ENCODE measurements at places on chromosomes 6 and 20.

- no peak for DNase-seq
Observed at GRCh38 chr20:15056246-15056645, 718.8 kb upstream of the FLRT3 start.

DNA sequence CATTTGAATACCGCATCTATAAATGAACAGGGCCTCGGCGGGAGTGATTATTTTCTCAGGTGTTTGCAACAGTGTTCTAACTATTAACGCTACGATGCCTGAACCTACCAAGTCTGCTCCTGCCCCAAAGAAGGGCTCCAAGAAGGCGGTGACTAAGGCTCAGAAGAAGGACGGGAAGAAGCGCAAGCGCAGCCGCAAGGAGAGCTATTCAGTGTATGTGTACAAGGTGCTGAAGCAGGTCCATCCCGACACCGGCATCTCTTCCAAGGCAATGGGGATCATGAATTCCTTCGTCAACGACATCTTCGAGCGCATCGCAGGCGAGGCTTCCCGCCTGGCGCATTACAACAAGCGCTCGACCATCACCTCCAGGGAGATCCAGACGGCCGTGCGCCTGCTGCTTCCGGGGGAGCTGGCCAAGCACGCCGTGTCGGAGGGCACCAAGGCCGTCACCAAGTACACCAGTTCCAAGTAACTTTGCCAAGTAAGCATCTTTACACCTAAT is 70.9 kb downstream of the HFE start:
- DNase-seq = no peak

DNA sequence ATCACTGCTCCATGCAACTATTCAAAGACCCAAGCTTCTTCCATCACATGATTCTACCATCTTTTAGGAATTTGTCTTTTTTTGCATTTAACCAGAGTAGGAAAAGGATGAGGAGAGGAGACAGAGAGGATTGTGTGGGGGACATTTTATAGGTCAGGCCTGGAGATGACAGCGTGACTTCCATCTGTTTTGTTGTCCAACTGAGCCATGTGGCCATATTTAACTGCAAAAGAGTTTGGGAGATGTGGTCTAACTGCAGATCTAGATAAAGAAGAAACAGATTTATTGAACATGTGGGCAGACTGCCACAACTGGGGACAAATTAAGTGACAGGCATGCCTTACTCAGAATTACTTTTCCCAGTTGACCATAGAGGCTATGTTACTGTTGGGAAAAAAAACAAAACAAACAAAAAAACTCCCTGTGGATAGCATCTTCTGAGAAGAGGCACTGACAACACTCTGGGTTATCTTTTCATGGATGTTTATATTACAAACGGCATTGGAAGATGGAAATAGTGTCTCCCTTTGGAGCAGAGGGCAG is 18.9 kb upstream of the MOCS1 start:
- DNase-seq = no peak

DNA sequence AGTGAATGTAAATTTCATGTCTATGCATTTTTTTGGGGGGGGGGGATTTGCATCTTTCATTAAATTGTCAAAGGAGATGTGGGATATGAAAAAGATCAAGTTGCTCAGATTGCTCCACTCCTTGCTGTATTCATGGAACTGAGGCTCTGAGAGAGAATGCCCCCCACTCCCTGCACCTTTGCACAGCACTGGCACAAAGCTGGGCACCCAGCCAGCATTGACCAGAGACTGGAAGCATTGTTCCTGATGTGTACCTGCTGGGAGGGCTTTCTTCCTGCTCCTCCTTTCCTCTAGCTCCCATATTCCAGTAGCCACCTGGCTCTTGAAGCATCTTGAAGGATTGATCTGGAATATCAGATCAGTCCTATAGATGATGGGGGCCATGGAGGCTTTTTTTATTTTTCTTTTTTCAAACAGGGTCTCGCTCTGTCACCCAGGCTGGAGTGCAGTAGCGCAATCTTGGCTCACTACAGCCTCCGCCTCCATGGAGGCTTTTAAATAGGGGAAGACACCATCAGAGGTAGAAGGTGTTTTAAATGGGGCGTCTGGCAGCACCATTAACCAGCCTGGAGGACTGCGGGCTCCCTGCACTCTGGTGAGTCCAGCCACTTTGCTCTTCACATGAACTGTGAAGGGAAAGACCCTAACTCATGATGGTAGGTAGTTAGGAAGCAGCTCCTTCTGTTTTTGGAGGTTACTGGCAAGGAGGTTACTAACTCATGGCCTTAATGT is 10.9 kb downstream of the DUSP15 start:
- DNase-seq = no peak

DNA sequence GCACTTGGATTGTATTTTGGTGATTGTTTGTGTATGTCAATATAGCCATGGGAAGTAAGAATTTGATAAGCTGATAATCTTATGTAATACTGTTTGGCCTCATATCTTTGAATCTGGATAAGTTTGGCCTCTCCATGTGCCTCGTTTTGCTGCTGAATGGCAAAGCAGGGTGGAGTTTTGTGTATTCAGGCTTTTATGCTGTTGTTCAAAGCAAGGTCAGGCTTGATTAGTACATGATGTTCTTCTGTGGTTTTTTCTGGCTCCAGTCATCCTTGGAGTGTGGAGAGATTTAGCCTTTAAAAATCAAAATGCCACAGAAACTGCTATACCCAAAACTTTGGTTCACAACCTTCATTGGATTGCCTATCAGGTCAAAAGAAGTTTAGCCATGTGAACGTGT is 728.9 kb upstream of the GJE1 start:
- DNase-seq = no peak

GRCh38 chr6:55676736-55677135 is 97.7 kb upstream of the HMGCLL1 start:
- no peak for DNase-seq

DNA sequence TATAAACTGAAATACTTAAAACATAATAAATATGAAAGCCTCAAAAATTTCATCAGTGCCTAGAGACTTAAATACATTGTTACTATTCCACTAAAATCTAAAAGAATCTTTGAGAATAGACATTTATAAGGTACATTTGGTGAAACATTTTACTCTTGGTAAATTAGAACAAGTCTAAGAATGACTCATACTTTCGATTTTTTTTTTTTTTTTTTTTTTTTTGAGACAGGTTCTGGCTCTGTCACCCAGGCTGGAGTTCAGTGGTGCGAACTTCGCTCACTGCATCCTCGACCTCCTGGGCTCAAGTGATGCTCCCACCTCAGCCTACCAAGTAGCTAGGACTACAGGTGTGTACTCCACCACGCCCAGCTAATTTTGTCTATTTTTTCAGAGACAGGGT is 6.4 kb downstream of the FUCA2 start:
- DNase-seq = no peak

- DNase-seq = no peak
Observed at GRCh38 chr20:41299899-41300298, 17.6 kb downstream of the ZHX3 start.

DNA sequence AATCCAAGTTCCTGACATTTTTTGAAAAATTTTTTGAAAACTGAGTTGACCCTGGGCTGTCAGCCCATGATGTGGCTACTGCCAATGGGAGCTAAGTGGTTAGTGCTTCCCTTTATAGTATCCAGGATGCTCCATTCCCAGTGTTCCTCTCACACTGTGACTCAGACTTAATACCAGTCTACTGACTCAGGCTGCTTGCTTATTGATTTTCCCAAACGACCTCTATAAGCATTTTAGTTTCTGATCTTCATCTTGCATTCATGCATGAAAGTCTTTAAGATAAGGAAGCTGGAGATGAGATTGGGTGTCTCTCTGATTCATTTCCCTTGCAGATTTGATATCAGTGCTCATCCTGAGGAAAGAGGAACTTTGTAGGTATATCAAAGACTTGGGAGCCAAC is 560.0 kb downstream of the TBC1D32 start:
- peak; percentile 8 for DNase-seq

- no peak for DNase-seq
Observed at GRCh38 chr6:163780994-163781393, 366.5 kb downstream of the QKI start.

DNA sequence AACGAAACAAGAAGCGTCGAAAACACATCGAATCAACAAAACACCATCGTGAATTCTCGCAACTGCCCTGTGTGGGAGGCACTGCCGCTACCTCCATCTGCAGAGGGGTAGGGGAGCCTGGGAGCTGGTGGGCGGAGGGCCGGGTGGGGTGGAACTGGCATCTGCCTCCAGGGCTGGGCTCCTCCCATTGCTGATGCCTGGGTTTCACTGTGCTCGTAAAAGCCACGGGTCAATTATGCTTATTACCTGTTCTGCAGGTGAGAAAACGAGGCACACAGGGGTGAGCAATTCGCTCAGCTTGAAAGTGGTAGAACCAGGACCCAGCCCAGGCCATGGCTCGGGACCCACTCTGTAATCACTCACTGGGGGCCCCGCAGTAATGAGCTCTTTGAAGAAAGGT is 16.5 kb upstream of the SULF2 start:
- DNase-seq = no peak

- DNase-seq = no peak
Observed at GRCh38 chr20:56925082-56925830, 296.1 kb downstream of the TFAP2C start.

DNA sequence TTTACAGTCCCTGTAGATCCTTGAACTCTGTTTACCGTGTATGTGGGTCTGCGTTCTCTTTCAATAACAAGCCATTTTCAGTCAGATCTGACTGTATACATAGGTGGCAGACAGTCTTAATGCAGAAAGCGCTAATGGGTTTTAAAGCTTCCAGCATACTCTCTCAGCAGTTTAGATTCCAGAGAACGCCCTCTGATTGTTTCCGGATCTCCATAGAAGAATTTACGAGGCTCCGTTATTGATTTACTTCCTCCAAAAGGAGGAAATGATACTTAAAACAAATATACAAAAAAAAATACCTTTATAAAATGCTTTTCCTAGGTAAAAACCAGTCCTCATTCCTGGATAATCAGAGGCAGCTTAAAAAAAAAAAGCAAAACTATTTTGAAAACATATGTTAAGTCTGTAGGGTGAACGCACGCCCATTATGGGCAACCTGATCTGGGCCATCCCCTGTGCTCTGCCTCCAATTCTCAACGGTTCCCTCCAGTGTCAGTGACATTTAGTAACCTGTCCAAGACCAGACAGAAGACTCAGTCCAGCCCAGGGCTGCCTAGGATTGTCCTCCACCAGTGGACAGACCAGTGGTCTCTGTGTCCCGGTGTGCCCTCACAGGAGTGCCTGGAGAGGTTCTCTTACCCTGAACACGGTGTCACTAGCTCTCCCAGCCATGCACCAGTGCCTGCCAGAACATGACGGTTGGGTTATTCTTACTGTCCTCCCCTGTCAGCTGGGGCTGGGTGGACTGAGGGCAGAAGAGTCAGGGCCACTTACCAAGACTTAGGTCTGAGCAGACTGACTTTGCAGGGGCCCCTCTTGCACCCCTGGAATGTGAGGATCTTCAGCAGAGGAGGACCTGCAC is 217.3 kb downstream of the ARID1B start:
- DNase-seq = no peak

Data from fibroblast of skin of left quadriceps (primary cell).